Central memory CD8-positive, alpha-beta T cell (primary cell): ENCODE measurements at places on chromosomes 7 and 10.

DNA sequence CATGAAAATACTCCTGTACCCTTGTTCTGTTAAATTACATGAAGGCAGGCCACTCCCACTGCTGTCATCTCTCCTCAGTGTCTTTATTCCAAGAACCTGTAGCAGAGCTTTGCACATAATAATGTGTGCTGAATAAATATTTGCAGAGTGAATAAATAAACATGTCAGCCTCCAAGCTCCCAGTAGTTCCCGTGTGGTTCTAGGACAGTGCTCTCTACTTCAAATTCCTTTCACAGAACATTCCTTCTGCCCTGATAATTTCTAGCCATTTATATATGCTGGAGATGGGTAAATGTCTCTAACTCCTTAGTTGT lies 20.3 kb upstream of the HYAL4 start:
- no peak for DNase-seq

DNA sequence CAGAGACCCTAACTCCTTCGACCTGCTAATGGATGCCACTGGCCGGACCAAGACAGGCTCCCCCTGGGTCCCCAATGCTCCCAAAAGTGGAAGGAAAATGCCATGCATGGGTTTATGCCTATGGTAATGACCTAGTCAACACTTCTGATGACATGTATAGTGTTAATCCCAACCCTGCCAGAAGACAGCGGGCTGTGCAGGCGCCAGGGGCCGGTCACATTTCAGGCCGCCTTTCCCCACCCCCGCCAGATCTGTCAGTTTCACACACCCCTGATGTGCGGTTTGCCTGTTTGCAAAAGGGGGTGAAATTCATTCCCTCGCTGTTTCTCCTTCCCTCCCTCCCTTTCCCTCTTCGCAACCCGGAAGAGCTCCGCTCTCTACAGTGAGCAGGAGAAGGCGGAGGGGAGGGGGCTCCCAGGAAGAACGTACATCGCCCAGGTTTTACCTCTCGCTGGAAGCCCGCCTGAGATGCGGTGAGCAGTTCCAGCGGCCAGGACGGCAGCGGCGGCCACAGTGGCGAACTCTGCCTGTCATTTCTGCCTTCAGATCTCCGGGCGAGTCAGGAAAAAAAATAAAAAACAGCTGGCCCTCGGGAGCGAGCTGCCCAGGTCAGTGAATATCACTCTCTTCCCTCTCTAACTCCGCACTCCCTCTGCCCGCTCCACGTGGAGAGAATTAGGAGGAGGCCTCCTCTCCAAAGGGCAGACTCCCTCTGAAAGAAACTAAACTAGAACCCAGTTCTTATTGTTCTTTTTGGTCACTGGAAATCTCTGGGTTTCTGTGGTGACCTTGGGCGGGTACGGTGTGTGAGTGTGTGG lies 9.4 kb upstream of the GATA3 start:
- no peak for DNase-seq

DNA sequence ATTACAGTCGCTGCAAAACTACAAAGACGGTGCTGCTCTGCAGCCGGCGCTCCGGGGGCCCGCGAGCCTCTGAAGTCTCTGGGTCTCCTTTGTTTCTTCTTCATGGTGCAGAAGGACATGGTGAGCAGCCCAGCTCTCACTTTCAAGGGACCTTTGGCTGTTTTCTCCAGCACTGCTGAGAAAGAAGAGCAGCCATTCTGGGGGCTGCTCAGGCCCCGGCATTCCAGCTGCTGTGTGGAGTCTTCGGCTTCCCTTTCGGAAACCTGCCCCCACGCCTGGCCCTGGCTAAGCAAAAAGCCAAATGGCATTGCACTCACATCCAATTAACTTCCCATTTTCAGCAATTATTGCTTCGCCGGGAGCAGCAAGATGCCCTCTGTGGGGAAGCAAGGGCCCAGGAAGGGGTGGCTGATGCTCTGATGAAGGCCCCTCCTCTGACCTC lies 555.7 kb downstream of the PTPRN2 start:
- no peak for DNase-seq

DNA sequence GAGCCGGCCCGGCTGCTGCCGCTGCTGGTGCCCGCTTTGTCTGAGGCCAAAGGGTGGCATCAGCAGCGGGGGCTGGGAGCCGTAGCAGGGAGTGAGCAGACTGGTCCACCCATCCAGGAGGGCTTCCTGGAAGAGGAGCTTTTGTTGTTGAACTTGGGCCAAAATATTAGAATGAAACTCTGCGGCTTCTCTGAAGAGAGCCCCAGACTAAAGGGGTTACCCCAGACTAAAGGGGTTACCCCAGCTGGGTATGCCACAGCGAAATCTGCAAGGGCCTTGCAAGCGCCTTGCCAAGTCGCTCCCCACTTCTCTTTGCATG lies 154.7 kb upstream of the ZMIZ1 start:
- DNase-seq, result no peak

GRCh38 chr7:122944682-122945303 lies 50.7 kb downstream of the TAS2R16 start:
- DNase-seq, result no peak

DNA sequence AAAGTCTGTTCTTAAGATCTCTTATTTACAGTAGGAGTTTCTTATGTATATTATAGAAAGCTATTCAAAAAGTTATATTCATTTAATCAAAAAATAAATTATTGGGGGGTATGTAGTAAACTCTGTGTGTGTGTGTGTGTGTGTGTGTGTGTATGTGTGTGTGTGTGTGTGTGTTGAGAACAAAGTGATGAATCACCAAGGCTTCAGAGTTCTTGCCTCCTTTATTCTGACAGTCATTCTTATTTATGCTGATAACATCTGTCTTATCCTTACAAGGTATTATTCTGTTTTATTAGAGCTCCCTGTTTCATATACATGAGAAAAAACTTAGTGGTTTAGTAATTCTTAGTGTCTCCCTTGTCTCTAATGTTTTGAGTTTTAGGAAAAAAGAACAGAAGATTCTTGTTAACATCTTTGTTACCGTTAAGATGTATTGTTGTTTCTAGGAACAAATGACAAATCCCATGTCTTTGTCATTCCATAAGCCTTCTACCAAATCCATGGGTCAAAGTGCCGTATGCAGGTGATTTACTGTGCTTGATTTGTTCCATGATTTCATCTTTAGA lies 424.0 kb downstream of the EXOC4 start:
- no peak for DNase-seq

DNA sequence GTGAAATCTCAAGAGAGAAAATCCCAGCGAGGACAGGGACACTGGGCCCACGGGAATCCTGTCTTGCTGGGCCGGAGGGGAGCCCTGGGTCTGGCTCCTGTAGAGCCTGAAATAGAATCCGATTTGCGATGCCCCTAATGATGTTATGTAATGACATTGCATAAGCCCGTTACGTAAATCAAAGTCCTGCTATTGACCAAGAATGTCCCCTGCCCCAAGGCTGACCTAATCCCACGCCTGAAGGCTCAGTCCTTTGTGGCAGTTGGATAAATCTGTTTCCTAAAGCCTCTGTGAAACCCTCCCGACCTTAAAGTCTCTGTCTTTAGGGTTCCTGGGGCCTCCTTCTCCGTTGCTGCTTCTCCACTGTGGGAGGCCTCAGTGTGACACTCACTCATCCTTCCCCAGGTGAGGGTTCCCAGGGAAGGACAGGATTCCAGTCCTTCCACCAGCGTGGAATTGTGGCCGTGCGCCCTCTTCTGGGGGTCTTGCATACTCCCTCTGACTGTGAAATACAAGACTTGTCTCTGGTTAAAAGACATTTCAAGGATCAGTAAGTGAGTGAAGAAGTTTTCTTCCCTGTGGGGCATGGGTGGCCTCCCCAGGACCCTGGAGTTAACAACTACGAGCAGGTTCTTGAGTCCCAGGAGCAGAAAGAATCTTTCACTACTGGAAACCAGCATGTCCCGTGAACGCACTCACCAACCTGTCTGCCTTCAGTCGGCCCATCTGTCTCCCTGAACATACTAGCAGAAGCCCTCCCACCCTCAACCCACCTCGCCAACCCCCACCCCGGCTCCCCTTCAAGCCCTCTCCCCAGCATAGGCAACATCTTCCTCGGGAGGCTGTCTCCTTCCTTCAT lies 19.8 kb downstream of the ZNF467 start:
- no peak for DNase-seq

DNA sequence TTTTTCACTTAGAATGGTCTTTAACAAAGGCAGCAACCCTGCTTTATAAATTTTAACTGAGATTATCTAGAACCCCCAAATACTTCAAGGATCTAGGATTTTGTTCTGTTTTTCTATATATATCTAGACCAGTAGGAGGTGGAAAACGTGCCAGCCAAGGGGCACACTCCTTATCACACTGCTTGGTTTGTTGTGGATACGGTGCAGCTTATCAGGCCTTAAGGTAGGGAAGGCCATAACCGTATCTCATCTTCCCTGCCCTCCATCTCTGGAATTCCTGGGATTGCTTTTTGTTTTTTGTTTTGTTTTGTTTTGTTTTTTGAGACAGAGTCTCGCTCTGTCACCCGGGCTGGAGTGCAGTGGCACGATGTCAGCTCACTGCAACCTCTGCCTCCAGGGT lies 75.4 kb downstream of the MPLKIP start:
- no peak for DNase-seq

- no peak for DNase-seq
These were observed 65.7 kb downstream of the VSTM4 start for GRCh38 chr10:49049660-49050059.

- DNase-seq, result no peak
These were observed 681 bp upstream of the SPOCK2 start for GRCh38 chr10:72088889-72089575.

GRCh38 chr7:28695300-28696295 lies 262.5 kb downstream of the TRIL start:
- no peak for DNase-seq

DNA sequence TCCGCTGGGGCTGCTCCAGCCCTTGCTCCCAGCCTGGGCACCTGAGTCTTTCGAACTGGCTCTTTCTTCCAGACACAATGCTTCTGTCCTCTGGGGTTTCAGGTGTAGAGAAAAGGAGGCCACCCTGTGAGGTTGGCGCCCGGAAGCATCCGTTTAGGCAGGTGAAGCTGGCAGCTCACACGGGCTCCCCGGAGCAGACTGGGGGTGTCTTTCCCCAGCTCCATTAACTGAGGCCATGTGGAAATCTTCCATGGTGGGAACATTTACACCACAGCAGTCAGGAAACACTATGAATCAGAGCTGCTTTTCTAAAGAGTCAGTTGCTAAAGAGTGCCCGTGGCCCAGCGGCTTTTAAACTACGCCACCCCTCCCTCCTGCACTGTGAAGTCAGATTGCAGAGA lies 29.2 kb downstream of the PRKAG2 start:
- DNase-seq, result no peak

DNA sequence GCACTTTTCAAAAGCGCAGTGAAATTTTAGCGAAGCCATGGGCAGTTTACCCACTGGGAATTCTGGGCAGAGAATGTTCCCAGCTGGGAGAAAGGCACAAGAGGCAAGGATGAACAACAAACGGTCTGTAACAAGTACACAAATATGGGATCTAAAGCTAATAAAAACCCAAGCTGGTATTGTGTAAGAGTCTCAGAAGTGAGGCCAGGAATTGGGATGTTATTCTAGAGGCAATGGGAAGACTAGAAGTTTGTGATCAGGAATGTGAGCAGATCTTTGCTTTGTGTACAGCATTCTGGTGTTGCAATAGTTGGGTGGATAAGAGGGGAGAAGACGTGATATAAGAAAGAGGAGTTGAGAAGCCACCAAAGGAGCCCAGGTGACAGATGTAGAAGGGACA lies 15.0 kb downstream of the FZD9 start:
- no peak for DNase-seq

DNA sequence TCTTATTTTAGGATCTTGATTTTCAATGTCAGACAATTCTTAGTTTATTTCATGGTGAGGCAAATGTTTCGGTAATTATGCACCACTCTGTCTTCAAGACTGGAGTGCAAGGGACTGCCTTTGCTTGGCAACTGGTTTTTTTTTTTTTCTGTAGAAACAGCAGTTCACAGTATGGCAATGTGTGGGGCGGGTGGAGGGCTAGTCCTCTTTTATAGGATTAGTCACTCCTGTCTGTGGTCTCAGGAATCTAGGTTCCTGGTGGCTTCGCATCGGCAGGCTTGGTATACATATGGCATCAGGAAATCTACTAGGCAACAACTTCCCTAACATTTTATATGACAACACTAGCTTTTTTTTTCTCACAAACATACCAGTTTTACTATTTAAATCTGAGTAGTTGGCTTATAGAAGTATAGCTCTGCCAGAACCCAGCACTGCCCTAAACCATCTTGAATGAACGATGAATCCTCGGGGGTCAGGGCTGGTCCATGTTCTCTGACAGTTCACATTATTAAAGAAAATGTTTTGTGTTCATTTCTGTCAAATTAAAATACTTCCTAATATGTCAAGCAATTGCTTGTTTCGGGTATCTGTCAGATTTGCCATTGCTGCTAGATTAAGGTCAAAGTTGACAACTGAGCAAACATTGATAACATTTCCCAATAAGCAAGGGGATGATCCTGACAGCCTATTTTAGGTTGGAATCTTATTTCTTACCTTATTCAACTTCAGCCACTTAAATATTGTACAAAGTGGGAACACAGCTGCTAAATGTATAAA lies 289.7 kb upstream of the VSTM2A start:
- DNase-seq, result no peak

DNA sequence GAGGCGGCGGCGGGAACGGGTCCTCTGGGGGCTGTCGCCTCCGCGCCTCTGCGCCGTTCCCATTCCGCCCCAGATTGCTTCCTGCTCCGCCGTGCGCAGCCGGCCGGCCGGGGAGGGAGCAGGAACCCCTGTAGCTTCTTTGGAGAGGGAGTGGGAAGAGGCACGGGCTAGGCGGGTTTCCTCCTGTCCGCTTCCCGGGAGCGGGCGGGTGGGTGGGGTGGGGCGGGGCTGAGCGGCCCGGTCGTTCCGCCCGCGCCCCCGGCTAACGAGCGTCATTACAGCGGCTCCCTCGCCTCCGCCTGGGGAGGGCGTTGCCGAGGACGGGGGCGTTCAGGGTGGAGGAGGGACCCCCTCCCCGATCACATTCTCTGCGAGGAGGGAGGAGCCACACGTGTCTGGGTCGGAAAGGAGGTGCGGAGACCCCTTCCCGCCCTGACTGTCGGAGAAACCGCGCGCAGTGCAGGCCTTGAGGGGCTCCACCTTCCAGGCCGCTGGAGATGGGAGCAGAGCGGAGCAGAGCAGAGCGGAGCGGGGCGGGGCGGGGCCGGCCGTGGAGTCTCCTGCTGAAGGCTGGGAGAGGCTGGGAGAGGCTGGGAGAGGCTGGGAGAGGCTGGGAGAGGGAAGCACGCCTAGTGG lies 39.7 kb downstream of the AGAP3 start:
- DNase-seq, result no peak

DNA sequence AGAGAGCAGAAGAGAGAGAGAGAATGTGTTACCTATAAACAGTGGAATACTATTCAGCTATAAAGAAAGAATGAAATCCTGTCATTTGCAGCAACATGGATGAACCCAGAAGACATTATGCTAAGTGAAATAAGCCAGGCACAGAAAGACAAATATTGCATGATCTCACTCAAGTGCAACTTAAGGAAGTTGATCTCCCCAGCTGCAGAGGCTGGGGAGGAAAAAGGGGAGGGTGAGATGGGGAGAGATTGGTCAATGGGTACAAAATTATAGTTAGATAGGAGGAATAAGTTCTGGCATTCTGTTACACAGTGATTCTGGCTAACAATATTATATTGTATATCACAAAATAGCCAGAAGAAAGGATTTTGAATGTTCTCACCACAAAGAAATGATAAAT lies 11.2 kb upstream of the JAZF1 start:
- no peak for DNase-seq

GRCh38 chr10:26407406-26407969 lies 30.7 kb upstream of the APBB1IP start:
- DNase-seq, result no peak

- no peak for DNase-seq
These were observed 10.8 kb downstream of the UROS start for GRCh38 chr10:125812128-125812750.
